ENCODE measurements at places on chromosomes 4 and X.
A peak's percentile ranks its signal among the peaks of the same experiment; 100 is the strongest.

DNA sequence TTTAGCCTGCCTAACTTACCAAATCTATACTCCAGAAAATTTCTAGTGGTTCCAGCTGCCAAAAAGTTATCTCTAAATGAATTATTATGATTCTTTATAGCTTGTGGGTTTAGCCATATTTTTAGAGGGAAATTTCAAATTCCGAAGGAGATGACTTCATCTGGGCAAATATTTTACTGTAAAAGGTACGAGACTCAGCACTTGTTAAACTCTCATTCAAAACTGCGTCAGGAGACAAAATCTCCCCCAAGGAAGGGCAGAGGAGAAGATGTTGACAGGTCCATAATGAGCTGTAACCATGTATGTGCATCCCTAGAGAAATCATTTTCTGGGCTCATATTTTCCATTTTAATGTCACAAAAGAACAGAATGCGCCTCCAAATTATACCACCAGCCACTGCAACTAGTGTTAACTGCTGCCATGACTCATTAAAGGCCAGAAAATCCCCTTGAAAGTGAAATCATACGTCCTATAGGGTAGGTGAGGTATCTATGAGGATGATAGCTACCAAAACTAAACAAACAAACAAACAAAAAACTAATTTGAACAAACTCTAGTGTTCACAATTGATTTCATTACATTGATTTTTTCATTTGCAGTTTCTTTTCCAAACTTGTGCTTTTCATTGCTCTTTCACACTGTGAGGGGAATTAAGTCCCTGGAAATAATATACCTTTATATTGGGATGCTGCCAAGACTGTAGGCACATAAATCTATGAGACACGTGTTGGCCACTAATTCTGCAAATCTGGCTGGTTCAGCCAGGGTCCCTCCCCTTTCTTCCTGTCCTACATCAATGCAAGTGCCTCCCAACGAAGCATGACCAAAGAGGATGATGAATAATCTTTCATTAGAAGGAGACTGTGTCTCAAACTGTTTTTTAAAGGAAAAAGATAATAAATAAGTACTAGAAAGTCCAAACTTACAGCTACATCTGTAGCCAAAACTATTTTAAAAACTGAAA is 85.8 kb downstream of the ARHGAP6 start:
- no peak for DNase-seq

DNA sequence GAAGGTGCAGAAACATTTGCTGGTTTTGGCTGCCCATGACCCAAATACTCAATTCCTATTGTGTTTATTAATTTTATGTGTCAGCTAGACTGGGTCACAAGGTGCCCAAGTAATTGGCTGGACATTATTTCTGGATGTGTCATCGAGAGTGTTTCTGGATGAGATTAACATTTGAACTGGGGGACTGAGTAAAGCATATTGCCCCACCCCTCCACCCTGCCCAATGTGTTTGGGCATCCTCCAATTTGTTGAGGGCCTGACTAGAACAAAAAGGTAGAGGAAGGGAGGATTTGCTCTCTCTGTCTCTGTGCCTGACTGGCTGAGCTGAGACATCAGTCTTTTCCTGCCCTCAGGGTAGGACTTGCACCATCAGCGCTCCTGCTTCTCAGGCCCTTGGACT is 29.7 kb upstream of the LCORL start:
- DNase-seq, result no peak

GRCh38 chr4:175705407-175705806 is 106.7 kb downstream of the GPM6A start:
- DNase-seq, result peak; percentile 89

DNA sequence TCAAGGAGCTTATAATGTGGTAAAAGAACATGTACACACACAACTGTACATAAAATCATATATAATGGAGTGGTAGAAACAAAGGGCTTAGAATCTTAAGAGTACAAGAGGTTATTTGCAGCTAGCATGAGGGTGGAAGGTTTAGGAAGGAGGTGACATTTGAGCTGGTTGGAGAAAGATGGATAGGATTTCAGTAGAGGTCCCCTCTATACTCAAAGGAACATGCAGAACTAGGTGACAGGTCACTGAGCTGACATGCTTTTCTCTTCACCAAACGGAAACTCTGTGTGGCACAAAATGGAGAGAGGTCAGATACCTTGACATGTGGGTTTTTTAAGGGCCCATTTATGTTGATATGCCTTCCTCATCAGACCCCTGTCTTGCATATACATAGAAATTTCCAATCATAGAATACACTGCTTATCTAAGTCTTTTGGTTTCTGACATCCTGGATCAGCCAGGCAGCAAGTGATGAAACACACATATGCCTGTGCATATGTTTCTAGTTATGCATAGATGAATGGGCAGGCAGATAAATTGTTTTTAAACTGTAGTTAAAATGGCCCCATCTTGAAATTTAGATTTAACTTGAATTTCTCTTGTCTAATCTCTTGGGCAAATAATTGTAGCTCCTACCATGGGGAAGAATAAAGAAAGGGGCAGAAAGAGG is 29.3 kb downstream of the CLCN5 start:
- no peak for DNase-seq

- no peak for DNase-seq
Observed at GRCh38 chr4:106305435-106306055, 10.5 kb downstream of the TBCK start.

GRCh38 chrX:68462653-68463052 is 29.4 kb upstream of the OPHN1 start:
- DNase-seq, result peak; percentile 51

DNA sequence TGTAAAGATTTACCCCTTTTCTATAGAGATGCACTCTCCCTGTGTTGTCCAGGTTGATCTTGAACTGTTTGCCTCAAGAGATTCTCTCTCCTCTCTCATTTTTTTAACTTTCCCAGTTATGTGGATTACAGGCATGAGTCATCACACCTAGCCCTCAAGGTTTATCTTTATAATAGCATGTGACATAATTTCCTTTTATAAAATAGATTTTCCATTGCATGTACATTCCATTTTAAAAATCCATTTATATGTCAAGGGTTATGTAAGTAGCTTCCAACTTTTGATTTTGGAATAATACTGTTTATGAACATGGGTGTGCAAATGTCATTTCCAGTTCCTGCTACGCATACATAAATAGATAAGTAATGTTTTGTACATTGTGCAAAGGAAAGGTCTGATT is 20.6 kb downstream of the ZNF721 start:
- no peak for DNase-seq

DNA sequence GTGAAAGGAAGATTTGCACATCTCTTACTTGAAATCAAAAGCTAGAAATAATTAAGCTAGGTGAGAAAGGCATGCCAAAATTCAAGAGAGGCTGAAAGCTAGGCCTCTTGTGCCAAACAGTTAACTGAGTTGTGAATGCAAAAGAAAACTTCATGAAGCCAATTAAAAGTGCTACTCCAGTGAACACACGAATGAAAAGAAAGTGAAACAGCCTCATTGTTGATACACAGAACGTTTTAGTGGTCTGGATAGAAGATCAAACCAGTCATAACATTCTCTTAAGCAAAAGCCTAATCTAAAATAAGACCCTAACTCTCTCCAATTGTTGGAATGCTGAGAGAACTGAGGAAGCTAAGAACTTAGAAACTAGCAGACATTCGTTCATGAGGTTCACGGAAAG is 122.3 kb downstream of the UNC5C start:
- no peak for DNase-seq

GRCh38 chrX:45954026-45954425 is 591.2 kb downstream of the ZNF674 start:
- DNase-seq, result no peak

DNA sequence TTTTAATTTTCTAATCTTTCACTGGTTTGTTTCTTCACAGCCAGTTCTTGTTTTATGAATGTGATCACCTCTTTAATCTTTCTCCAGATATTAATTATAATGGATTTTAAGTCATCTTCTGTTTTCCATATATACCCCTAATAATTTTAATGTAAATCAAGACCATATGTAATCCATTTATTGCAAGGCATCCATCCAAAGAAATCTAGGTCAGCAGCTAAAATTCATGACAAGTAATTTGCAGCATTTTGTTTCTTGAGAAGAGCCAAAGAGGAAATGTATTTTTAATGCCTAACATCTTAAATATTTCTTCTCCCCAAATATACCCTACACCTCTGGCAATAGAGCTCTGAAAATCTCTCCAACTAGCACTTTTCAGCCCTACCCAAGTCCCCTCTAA is 81.1 kb downstream of the SUPT20HL2 start:
- no peak for DNase-seq

DNA sequence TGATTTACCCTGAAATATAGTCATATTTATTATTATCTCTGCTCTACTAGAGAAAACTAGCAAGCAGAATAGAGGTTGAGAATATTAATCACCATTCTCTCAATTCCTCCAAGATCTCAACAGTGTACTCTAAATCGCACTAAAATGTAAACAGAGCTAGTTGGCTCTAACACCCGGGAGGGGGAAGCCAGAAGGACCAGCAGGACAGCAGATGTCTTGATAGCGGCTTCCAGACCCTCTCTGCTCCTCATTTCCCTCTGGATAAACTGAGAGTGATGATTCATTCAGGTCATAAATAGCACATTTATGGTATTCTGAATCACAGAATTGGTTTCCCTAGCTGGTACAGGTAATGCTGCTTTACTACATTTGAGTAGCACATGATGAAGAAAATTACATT is 82.5 kb downstream of the TBC1D9 start:
- no peak for DNase-seq

DNA sequence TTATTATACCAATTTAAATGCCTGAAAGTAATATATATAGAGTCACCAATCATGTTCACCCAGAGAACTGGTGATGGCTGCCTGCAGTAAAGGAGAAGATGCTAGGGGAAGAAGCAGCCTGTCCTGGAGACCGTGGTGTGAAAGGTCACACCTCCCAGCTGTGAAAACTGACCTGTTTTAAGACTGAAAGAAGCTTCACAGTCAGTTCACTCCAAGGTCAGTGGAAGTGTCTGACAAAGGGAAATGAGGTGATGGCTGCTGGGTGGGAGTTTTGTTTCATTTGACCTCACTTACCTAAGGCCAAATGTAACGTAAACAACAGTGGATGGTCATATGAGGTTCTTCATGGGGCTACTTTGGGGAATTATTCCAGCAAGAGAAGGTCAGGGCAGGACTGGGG is 352.1 kb upstream of the GATB start:
- DNase-seq, result no peak

DNA sequence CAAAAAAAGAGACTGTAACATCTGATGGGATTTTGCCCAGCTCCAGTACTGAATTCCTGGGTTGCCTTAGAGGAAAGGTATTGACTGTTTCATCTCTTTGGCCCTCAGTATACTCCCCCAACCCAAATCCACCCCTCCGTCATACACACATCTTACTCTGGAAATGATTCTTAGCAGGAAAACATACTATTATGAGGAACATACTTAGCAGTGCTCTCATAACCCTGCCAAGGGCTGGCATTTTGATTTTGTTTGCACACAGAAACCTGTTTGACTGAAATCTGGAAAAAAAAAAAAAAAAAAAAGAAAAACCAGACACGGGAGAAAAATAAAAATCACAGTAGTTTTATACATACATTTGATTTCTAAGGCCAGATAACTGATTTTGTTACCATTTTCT is 19.4 kb upstream of the AR start:
- no peak for DNase-seq

GRCh38 chr4:44725166-44725565 is 1.2 kb downstream of the GNPDA2 start:
- DNase-seq, result no peak

- DNase-seq, result no peak
Observed at GRCh38 chr4:143700416-143701352, at the start of gene FREM3. TSS of gene FREM3 (minus strand) at chr4:143700675. CDS start at chr4:143700675, 0 bp downstream.

GRCh38 chrX:153793291-153793690 is 884 bp downstream of the IDH3G start:
- no peak for DNase-seq

GRCh38 chrX:57951666-57952319 is 41.5 kb upstream of the ZXDA start:
- DNase-seq, result no peak

GRCh38 chr4:74642006-74642405 is 152.3 kb downstream of the BTC start:
- no peak for DNase-seq

DNA sequence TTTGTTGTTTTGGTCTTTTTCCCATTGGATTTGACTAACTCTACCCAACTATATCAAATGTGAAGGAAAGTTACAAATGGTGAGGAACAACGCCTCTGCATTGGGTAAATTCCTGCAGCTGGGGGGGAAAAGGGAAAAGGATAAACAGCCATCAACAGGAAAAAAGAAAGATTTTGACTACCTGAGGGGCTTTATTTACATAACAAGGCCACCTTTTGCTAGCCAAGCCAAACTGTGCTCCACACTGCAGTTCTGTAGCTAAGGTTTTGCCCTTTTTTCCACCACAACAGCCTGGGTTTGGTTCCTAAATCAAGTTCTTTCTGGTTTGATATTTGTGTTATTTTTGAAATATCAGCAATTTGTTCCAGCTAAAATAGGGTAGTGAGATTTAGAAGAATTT is 40.8 kb downstream of the RHOXF2B start:
- DNase-seq, result no peak

- peak; percentile 95 for DNase-seq
Observed at GRCh38 chr4:189823591-189823990, 117.1 kb upstream of the FRG1 start.

DNA sequence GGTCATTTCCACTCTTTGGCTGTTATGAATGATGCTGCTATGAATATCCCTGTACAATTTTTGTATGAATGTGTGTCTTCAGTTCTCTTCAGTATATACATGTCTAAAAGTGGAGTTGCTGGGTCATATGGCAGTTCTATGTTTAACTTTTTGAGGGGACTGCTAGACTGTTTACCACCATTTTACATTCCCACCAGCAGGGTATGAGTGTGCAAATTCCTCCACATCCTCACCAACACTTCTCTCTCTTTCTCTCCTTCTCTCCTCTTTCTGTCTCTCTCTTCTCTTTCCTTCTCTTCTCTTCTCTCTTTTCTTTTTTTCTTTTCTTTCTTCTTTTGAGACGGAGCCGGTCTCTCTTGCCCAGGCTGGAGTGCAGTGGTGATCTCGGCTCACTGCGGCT is 7.8 kb downstream of the WWC2 start:
- DNase-seq, result no peak

- no peak for DNase-seq
Observed at GRCh38 chr4:151671541-151672059, 89.2 kb downstream of the GATB start.

DNA sequence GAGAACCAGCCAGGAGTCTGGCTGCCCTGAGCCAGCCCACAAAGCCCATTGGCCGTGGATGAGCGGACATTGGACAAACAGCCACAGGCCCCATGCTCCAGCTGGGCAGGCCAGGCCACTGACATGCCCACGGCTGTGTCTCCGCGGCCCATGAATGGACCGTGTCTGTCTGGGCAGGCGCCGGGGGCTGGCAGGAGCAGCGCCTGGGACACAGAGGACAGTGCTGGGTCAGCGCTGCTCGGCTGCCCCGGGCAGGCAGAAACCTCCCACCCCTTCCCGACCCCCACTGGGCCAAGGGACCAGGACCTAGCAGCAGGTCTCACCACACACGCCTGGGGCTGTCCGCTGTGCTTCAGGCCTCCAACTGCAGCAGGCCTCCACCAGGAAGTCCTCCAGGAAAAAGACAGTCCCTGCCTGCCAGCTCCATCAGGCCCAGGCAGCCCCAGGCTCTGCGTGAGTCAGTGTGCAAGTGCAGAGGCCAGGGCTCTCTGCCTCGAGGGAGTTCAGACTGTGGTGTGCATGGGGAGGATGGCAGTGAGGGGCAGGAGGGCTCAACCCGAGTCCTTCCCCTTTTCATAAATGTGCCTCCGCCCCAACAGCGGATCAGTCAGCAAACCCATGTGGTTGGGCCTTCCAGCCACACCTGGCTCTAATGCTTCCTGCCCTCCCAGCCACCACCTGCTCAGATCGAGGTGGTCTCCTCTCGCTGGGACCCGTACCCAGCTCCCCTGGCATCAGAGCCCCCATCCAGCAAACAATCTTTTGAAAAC is 17.2 kb upstream of the FGFR3 start:
- DNase-seq, result peak; percentile 83
